ENCODE measurements at places on chromosomes 3 and 15.

DNA sequence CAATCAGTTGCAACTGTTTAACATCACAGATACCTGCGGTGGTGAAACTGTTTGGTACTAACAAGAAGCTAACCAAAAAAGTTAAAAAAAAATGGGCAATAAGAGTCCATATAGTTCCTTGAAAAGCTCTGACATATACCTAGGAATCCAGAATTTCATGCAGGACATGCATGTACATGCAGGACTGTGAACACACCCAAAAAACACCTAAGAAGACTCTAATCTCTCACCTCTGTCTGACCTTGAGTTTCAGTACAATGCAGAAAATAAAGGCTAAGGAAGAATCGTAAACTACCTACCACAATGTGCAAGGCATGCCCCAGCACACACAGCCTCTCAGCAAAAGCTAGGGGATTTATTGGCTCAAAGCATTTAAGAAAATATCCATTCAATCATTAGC, 110.7 kb upstream of the GOLGA8J start:
- no peak for DNase-seq

DNA sequence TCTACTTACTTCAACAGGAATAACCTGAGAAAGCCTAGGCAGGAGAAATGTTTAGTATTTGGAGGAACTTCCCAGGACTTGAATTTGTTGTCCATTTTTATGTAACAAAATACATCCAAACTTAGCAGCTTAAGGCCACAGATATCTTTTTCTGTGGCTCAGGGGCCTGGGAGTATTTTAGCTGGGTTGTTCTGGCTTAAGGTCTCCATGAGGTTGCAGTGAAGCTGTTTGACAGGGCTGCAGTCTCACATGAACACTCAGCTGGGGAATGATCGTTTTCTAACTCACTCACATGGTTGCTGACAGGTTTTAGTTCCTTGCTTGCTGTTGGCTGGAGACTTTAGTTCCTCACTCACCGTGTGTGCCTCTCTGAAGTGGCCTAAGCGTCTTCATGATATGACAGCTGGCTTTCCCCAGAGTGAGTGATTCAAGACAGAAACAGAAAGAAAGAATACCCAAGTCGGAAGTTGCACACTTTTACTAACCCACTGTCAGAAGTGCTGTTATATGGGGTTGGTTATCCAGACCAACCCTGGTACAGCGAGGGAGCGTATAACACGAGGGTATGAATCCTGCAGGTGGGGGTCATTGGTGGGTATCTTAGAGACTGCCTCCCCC, 229.7 kb upstream of the TBL1XR1 start:
- no peak for DNase-seq

DNA sequence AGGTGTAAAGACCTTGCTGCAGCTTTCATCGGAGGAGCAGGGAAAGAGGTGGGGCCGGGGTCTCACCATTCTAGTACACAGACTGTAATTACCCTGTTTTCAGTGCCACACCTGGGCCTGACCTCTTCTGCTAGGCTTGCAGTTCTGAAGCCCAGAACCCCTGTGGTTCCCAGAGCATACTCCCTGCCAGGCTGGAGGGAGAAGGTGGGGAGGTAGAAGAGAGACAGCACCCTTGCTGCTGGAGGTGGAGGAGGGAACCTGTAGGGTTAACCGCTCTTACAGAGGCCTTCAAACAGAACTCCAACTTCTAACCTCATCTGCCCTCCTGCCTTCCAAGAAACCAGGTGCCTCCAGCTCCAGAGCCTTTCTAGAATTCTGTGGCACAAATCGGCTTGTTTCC, 27.0 kb downstream of the PCOLCE2 start:
- no peak for DNase-seq

DNA sequence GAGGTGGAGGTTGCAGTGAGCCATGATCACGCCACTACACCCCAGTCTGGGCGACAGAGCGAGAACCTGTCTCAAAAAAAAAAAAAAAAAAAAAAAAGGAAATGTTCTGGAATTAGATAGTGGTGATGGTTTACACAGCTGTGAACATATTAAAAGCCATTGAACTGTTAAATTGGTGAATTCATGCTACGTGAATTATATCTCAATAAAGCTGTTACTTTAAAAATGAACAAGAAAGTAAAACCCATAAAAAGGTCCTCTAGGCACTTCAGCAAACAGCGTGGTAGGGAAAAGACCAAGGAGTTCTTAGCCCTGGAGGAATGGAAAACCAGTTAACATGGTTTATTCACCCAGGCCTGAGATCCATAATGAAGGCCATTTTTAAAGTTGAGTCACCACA, 180.1 kb downstream of the ATG7 start:
- DNase-seq, result no peak

- DNase-seq, result no peak
These were observed 72.6 kb upstream of the NSMCE3 start for GRCh38 chr15:29342201-29342600.

DNA sequence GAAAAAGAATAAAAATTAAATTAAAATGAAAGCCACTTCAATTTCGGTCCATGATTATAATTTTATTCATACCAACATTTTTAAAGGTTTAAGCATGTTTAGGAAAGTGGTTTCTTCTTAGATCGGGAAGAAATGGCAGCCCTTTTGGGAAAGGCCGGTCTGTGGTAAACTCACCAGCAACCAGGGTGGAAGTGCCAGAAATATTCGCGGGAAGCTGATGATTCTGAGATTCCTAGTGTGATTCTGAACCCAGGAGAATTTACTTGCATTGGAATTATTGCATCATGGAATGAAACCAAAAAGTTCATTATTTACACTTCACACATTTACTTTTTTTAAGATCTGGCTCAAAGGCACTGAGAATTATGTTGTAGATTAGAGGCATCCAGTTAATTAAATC, 97.2 kb upstream of the CCNL1 start:
- no peak for DNase-seq

DNA sequence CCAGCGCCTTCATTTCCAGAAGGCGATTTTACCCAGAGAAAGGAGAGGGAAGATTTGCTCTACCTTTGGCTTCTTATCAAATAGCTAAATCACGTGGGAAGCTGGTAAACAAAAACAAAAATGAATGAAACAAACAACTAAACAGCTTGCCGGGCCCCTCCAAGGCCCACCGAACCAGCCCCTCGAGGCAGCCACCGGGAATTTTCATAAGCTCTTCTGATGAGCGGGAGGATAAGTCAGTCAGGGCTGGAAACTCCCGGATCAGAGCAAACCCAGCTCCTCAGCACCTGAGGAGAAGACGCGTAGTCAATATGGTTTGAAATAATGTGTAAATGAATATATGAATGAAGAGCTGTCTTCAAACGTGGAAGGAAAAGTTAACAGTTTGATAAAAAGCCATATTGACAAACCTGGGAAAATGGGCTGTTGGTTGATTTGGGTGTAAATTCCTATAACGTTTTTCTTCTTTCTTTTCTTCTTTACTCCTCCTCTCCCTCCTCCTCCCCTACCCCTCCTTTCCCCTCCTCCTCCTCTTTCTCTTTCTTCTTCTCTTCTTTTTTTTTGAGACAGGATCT, 10.7 kb downstream of the RPLP1 start:
- no peak for DNase-seq

DNA sequence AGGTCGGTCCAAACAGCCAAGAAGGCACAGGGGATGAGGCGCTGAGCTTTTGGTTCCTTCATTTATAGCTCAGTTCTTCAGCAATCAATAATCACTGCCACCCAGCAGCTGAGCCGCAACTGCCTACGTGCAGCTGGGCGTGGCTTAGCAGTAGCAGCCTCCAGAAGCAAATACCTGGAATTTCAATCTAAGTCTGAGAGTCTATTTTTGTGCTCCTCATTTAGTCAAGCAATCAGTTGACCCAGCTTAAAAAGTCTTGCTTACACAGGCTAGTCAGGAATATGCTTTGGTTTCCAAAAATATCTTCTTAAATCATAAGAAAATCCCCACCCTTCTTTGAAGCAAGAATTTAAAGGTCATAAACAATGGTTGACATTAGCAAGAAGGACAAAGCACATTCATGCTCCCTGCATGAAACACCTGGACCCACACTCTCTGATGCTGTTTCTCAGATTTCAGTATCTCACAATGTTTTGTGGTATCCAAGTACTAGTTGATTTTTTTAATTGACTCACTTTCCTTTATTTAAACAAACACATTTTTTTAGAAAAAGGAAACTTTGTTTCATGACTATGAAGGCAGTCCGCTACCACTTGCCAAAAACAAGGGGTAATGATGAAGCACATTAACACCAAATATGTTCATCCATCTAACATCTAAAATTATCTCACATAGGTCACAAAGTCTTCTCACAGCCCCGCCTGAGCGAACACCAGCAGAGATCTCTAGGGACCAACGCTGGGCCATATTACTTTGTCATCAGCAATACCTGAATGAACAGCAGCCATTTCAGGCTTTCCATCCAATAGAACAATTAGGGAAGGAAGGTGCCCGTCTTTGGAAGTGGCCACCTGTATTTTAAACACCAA, 106.1 kb downstream of the OXNAD1 start:
- no peak for DNase-seq

DNA sequence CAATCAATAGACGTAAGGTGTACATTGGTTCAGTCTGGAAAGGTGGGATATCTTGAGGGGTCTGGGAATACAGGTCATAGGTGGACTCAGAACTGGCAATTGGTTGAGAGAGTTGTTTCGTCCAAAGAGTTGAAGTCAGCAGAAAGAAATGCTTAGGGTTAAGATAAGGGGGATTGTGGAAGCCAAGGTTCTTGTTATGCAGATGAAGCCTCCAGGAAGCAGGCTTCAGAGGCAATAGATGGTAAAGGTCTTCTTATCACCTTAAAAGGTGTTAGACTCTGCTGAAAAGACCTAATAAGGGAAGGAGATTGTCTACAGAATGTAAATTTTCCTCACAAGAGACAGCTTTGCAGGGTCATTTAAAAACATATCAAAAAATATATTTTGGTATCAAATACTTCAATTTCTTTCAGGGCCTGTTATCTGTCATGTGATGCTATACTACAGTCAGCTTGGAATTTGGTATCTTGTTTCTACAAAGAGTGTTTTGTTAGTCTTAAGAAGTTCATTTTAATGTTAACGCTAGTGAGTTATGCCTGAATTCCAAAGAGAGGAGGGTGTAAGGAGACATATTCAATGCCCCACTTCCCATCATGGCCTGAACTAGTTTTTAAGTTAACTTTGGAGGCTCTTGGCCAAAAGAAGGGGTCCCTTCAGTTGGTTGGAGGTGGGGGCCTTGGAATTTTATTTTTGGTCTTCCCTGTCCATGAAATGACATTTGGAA, 378.2 kb upstream of the ROBO2 start:
- DNase-seq, result no peak

GRCh38 chr3:25872200-25872877, 82.4 kb downstream of the OXSM start:
- no peak for DNase-seq

DNA sequence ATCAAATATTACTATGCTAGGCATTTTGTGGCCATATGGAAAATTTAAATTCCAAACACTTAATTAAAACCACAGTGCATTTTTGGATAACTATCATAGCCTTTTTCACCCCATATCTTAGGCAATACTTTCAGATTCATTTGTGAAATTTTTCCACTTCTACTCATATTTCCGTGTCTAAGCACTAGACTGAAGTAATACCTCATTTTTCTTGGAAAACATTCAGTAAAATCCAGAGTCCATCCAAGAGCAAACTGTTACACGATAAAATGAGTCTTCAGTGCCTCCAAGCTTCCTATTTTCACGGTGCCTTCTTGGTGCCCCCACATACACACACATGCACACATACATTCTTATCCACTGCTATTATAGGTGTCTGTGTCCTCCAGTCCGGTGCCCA, 845.9 kb downstream of the TBL1XR1 start:
- no peak for DNase-seq

DNA sequence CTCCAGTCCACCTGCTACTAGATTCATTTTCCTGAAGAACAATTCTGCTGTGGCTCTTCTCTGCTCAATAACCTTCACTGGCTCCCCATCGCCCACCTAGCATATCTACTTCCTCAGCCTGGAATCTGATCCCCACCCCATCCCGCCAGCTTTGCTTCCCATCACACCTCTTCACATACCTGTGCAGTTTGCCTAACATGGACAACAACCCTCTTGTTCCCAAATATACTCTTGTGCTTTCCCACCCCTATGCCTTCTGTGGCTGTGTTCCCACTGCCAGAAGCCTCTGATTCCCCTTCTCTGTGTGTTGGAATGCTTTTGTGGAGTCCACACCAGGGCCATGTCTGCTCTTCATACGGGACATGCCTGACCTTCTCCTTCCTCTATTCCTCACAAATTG, 29.5 kb downstream of the CMTM7 start:
- no peak for DNase-seq

DNA sequence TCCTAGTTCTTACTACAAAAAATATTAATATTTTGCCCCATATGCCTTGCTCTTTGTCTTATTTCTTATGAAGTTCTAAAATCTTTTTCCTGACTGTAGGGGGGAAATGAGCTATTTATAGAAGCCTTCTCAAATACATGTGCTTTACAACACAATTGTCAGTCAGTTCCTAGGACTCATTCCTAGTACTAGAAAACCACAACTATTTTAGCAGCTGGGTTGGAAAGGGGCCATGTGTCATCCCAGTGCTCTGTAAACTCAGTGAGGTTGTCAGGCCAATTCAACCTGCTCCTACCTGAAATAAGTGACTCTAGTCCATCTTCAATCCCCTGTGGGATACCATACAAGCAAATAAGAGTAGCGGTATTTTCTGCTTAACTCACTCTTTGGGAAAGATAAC, 153.8 kb downstream of the ULK4 start:
- no peak for DNase-seq

DNA sequence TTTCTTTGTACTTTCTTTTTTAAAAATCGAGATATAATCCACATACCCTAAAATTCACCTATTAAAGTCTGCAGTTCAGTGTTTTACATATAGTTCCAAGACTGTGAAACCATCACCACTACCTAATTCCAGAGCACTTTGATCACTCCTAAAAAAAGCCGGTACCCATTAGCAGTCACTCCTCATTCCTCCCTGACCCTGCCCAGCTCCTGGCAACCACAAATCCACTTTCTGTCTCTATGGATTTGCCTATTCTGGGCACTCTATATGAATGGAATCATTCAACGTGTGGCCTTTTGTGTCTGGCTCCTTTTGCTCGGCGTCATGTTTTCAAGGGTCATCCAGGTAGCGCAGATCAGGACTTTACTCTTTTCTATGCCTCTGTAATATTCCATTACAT, 17.3 kb downstream of the TRPM1 start:
- no peak for DNase-seq

- DNase-seq, result no peak
These were observed 31.6 kb downstream of the KY start for GRCh38 chr3:134619301-134619615.

- no peak for DNase-seq
These were observed 14.5 kb upstream of the TOP2B start for GRCh38 chr3:25679166-25679565.

DNA sequence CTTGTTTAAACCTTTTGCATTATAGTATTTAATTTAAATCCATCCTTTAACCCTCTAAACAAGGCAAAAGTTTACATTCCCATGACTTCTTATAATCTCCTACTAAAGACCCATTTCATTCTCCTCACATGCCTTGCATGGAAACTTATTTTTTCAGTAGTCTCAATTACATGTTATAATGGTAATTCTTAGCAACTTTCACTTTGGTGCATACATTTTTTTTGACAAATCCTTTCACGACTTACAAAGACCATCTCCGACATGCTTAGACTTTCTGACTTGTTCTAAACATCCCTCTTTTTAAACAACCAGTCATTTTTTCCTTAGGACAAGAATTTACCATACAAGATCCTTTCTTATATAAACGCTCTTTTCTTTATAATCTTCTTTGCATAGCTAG, 615.4 kb upstream of the GBE1 start:
- no peak for DNase-seq
